Smooth muscle cell of bladder (primary cell): ENCODE measurements at places on chromosomes 4 and X. TPM values are rescaled to one million over a fixed set of nuclear protein-coding genes. Genes with fewer than 3 reads are reported as not detected.

TMPRSS11B gene
- total RNA-seq: not detected in 2 replicates

TEX13B gene
- not detected in 2 replicates for total RNA-seq

CCKAR gene
- 0.28 and 0.57 TPM in 2 replicates for total RNA-seq

RNF175 gene
- not detected in 2 replicates for total RNA-seq

TMSB15A gene
- total RNA-seq: 0.85 and 0.92 TPM in 2 replicates

LRBA gene
- total RNA-seq: 27.6 and 28.6 TPM in 2 replicates

F8A1 gene
- 1.1 and 1.3 TPM in 2 replicates for total RNA-seq

SULT1B1 gene
- under 0.01 and 0.14 TPM in 2 replicates for total RNA-seq

FMR1NB gene
- total RNA-seq: 0.14 TPM in 1 of 2 replicates, not detected in the other

PDLIM5 gene
- 32.6 and 64.7 TPM in 2 replicates for total RNA-seq

FHIP1A gene
- 0.43 and 1.2 TPM in 2 replicates for total RNA-seq

EIF4E gene
- 113 and 180 TPM in 2 replicates for total RNA-seq

EGF gene
- 0.37 and 0.43 TPM in 2 replicates for total RNA-seq

ARR3 gene
- not detected in 2 replicates for total RNA-seq

ABRAXAS1 gene
- total RNA-seq: 15.9 and 18.4 TPM in 2 replicates

TMPRSS11A gene
- total RNA-seq: not detected in 2 replicates

CYLC1 gene
- total RNA-seq: not detected in 2 replicates

ITIH6 gene
- not detected in 2 replicates for total RNA-seq

PLP1 gene
- under 0.01 and 0.18 TPM in 2 replicates for total RNA-seq

CENPVL2 gene
- not detected in 2 replicates for total RNA-seq

MPP1 gene
- total RNA-seq: 30.3 and 33.7 TPM in 2 replicates

INPP4B gene
- total RNA-seq: 4.3 and 4.5 TPM in 2 replicates

TMSB15C gene
- total RNA-seq: 3.3 and 3.4 TPM in 2 replicates

GAGE12F gene
- not detected in 2 replicates for total RNA-seq

TMEM271 gene
- total RNA-seq: not detected in 2 replicates

ARFIP1 gene
- 38.6 and 40.7 TPM in 2 replicates for total RNA-seq

GAGE10 gene
- total RNA-seq: not detected in 2 replicates

VSIG1 gene
- under 0.01 TPM in 1 of 2 replicates, not detected in the other for total RNA-seq

GAGE12J gene
- total RNA-seq: not detected in 2 replicates

ETDB gene
- total RNA-seq: not detected in 2 replicates

GPAT3 gene
- 5.1 and 7.7 TPM in 2 replicates for total RNA-seq

TCEAL6 gene
- not detected in 2 replicates for total RNA-seq

RNF4 gene
- total RNA-seq: 38.3 and 48.0 TPM in 2 replicates

CXCR3 gene
- total RNA-seq: not detected in 2 replicates

KLB gene
- total RNA-seq: not detected in 2 replicates

STEEP1 gene
- total RNA-seq: 38.3 and 40.2 TPM in 2 replicates

SFRP2 gene
- 2.0 TPM in 1 of 2 replicates, not detected in the other for total RNA-seq

CITED1 gene
- total RNA-seq: not detected in 2 replicates

CEP44 gene
- total RNA-seq: 20.7 and 24.7 TPM in 2 replicates

CDX4 gene
- not detected in 2 replicates for total RNA-seq

STPG2 gene
- total RNA-seq: 0.09 and 0.14 TPM in 2 replicates

PRDM5 gene
- 17.7 and 19.3 TPM in 2 replicates for total RNA-seq

RHOXF2 gene
- total RNA-seq: not detected in 2 replicates
